ENCODE measurements at places on chromosomes 7 and 10. TPM values are rescaled to one million over a fixed set of nuclear protein-coding genes. Genes with fewer than 3 reads are reported as not detected.

Gene ENTPD1
- 12.9 TPM for total RNA-seq

Gene C1QL3
- 0.12 TPM for total RNA-seq

Gene DIP2C
- 1.6 TPM for total RNA-seq

Gene CRYGN
- 0.35 TPM for total RNA-seq

Gene LRRD1
- total RNA-seq: not detected

Gene CHCHD1
- total RNA-seq: 22.5 TPM

Gene SVOPL
- not detected for total RNA-seq

Gene PBLD
- total RNA-seq: 1.9 TPM

Gene PRLHR
- not detected for total RNA-seq

Gene FOXP2
- not detected for total RNA-seq

Gene SEM1
- 22.8 TPM for total RNA-seq

Gene CDHR1
- 0.36 TPM for total RNA-seq

Gene LRRC18
- not detected for total RNA-seq

Gene VPS37D
- 0.95 TPM for total RNA-seq

Gene TAS2R41
- not detected for total RNA-seq

Gene ITPRID1
- total RNA-seq: not detected

Gene TECTB
- not detected for total RNA-seq

Gene HMX3
- 2.0 TPM for total RNA-seq

Gene NME8
- total RNA-seq: not detected

Gene PNLIPRP1
- total RNA-seq: not detected

Gene VAX1
- not detected for total RNA-seq

Gene TAS2R5
- total RNA-seq: 2.3 TPM

Gene CYP3A7
- not detected for total RNA-seq

Gene SEMA3E
- total RNA-seq: not detected

Gene GOLGA7B
- total RNA-seq: 0.83 TPM

Gene FEZF1
- not detected for total RNA-seq

Gene SPDYE1
- total RNA-seq: not detected

Gene TACC2
- 0.19 TPM for total RNA-seq

Gene OR2A1
- total RNA-seq: not detected

Gene WNT8B
- total RNA-seq: 0.14 TPM

Gene SEMA3D
- 0.24 TPM for total RNA-seq

Gene OR6V1
- total RNA-seq: not detected

Gene TIMM23B
- 23.3 TPM for total RNA-seq

Gene DNAJB9
- 42.1 TPM for total RNA-seq

Gene CFAP69
- 0.79 TPM for total RNA-seq

Gene INHBA
- 0.05 TPM for total RNA-seq

Gene CREB5
- 1.9 TPM for total RNA-seq
